Brain microvascular endothelial cell (primary cell): ENCODE measurements at places on chromosomes 12 and 14.

GRCh38 chr12:51666696-51667095, 75.7 kb downstream of the SCN8A start:
- DNase-seq: no peak

DNA sequence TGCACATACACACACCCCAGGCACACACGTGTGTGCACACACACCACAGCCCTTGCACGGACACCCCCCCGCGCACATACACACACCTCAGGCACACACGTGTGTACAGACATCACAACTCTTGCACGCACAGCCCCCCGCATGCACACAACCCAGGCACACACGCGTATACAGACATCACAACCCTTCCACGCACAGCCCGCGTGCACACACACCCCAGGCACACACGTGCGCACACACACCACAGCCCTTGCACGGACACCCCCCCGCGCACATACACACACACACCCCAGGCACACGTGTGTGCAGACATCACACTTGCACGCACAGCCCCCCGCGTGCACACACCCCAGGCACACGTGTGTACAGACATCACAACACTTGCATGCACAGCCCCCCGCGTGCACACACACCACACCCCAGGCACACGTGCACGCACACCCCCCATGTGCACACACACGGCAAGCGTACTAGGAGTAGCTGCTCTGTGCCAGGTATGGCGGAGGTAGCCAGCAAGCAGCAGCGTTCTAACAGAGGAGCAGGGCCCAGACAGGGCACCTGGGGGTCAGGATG, 18.2 kb upstream of the ANKLE2 start:
- no peak for DNase-seq

DNA sequence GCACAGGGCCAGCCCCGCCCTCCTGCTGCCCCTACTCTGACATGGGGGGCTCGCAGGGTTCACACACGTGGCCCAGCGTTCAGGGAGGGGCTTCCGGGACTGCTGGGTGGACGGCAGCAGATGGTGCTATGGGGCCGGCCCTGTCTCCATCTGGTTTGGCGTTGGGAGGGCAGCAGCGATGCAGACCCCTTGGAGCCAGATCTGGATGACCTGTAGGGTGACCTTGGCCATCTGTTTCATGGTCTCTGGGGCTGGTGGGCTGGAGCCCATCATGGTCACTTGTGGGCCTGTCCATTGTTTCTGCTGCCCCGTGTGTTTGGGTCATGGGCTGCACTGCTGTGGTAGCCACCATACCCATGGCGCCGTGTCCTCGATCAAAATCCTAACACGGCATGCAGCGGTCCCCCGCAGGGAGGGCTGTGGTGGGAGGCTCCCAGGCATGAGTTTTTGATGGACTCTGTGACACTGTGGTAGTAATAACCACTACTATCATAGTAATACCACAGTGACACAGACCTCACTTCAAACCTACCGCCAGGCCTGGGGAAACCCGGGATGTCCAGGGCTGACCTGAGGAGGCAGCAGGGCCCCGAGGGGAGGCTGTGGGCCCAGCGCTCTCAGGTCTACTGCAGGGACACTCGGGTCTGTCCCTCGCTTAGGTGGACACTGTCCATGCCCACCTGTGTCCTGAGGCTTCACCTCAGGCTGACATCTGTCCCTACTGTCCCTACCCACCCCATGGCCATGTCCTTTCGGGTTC, 359.4 kb downstream of the TMEM121 start:
- DNase-seq: no peak

DNA sequence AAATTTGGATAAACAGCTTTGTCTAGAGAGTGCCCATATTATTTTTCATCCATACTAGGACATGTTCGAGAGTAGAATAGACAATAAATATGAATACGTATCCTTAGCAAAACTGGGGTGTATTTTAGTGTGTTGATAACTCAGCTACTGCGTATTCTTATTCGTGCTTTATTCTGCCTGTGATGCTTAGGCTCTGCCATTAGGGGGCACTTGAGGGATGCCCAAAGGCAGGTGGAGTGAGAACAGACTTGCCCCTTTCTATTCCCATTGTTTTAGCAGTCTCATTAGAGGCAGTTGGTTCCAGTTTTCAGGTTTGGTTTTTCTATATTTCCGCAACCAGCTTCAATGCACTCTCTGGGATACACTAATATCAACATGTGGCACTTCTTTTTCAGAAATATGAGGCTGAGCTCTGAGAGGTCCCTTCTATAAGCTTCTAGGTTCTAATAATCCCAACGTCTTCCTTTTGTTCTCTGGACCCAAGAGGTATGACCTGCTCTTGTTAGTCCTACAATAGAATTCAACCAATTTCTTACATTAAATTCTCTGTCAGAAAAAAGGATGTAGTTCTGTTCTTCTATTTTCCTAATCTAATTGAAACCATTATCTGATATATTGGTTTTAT, 985.7 kb upstream of the FBXO33 start:
- DNase-seq: no peak

DNA sequence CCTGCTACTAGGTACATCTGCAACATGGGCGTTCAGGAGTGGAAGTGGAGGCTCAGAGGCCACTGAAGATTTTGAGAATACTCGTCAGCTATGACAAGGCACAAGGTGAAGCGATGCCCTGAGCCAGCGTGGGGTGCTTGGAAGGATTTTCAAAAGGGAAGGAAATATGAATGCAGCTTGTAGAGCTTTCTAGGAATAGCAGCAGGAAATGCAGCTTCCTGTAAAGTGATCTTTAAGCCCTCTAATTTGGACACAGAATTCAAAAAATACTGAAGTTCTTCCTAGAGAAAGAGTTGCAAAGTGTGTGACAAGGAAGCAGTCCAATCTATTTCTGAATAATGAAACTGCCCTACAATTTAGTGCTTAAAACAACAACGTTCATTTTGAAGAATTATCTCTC, 13.2 kb upstream of the C1S start:
- DNase-seq: no peak

DNA sequence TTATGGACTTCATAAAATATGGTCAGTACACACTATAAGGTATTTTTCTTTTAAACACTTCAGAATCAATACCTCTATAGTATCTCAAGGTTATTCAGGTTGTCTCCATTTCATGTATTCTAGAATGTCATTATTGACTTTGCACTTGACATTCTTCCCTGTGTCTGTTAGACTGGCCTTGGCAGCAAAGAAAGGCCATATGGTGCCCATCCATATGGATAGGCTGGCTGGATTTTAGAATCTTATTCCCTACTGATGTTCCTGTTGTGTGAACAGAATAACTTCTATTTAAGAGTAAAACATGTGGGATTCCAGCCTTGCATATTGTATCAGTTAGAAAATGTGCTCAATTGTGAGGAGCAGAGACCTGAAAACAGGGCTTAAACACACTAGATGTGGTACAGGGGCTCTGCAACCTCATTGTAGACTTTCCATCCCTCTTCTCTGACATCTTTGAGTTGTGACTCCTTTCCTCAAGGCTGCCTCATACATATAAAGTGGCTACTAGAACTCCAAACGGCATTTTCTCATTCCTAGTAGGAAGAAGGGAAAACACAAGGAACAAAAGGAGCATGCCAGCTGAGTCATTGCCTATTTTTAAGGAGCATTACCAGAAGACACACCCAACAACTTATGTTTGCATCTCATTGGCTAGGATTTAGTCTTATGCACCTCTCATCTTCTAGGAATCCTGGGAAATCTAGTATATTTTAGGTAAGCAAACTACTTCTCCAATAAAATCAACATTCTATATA, 221.2 kb upstream of the TMPO start:
- no peak for DNase-seq

- no peak for DNase-seq
These were observed 209.4 kb upstream of the CRY1 start for GRCh38 chr12:107302649-107303341.

DNA sequence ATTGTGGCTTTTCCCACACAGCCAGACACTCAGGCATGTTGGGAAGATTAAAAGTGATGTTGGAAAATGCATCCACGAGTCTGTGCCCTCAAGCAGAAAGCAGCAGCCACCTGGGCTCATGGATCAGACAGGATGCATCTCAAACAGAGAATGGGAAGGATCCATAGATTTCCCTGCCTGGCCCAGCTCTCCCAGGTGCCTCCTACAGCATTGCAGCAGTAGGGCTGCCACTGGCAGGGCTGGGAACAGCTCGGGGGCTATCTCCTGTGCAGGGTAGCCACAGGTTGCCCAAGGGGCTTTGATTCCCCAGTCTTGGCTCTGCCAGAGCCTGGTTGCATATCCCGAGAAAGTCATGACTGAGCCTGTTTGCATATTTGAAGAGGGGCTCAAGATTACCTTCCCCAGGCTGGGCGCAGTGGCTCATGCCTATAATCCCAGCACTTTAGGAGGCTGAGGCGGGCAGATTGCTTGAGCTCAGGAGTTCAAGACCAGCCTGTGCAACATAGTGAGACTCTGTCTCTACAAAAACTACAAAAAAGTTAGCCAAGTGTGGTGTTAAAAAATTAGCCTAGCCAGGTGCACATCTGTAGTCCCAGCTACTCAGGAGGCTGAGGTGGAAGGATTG, 19.5 kb downstream of the C14orf132 start:
- no peak for DNase-seq

GRCh38 chr14:26088275-26088674, 509.6 kb downstream of the NOVA1 start:
- no peak for DNase-seq

GRCh38 chr14:52950410-52950897, 396 bp downstream of the FERMT2 start:
- peak; percentile 29 for DNase-seq

DNA sequence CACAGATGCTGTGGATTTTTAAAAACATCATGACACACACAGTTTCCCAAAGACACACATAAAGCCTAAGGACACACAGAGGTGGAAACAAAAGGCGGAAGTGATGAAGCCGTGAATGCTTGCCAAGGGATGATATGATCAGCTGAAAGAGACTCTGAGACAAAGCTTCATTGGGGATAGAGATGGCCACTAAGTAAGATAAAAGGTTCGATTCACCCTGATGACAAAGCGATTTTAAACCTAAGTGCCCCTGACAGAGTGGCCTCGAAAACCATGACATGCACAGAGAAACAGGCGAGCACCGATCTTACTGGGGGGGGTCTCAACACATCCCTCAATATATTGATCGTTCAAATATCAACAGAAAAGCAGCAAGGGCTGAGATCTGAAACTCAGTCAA, 20.3 kb upstream of the EIF5 start:
- DNase-seq: no peak

- no peak for DNase-seq
These were observed 26.9 kb downstream of the CRADD start for GRCh38 chr12:93704122-93704521.

- peak; percentile 23 for DNase-seq
These were observed 123.4 kb downstream of the SLC5A8 start for GRCh38 chr12:101086490-101087135.

- no peak for DNase-seq
These were observed 12.8 kb downstream of the VCPKMT start for GRCh38 chr14:50103558-50103957.

DNA sequence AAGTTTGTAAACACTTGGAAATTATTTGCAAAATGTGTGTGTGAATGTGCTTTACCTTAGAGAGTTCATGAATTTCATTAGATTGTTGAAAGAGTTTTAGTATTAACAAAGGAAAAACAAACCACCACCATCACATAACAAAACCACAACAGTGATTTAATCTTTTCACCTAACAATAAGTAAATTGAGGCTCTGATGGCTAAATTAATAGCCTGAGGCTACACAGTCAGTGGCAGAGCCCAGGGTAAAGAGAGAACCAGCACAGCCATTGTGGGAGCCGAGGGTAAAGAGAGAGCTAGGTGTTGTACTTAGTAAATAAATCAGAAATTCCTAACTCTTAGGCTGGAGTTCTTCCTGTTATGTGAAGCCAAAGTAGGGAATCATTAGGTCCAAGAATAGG, 51.2 kb upstream of the CAPRIN2 start:
- DNase-seq: no peak

DNA sequence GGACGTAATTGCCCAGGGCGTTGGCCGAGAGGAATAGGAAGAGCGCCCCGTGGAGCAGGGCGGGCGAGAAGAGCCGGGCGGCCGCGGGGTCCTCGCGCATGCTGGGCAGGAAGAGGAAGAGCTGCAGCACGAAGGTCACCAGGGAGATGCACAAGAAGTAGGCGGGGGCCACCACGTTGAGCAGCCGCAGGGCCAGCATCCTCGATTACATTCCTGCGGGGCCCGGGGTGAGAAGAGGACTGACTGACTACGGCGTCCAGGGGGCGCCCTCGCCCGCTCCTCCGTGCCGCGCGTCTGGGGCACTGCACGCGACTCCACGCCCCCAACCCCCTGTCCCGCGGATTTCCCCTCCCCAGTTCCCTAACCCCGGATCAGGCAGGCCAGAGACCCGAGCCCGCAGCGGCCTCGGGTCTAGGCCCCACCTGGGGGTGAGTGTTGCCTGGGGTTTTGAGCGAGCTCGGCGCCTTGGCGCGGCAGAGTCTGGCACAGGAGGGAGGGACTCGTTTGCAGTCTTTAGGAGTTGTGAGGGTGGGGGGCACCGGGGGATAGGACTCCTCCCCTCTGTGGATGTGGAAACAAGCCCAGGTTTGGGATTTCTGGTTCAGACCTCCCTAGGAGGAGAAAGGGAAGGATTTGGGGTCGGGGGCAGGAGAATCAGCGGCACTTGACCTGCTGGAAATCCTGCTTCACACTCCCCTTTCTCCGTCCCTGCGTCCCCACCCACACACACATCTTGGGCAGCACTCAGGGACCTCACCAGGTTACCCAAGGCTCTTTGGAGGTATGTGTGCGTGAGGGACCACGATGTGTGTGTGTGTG, 1.8 kb downstream of the ZDHHC22 start:
- no peak for DNase-seq

DNA sequence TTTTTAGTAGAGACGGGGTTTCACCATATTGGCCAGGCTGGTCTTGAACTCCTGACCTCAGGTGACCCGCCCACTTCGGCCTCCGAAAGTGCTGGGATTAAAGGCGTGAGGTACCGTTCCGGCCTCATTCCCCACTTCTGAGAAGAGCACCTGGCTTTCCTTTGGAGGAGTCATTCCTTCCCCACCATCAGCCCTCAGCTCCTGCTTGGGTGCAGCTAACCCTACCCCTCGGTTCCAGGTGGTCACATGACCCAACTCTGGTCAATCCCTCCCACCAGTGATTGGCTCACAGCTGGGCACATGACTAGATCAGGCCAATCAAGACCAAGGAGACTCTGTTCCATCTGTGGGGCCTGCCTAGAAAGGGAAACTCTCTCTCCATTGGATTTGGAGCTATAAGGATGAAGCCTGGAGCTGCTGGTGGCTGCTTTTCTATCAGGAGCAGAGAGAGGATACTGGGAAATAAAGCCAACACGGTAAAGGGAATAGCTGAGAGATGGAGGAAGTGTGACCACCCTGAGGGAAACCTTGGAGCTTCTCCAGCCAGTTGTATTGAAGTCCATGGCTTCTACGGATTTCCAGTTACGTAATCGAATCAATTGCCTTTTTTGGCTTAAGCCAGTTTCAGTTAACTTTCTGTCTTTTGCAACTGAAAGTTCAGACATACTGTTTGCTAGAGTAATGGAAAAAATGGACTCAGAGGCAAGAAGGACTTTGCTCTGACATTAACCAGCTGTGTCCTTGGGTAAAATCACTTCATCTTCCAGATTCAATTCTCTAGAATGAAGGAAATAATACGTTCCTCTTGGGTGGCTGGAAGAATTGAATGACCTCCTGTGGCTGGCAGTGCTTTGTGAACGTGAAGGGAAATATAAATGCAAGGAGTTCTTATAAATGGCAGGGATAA, 19.7 kb upstream of the IFT81 start:
- DNase-seq: no peak

GRCh38 chr12:78028426-78028825, 197.7 kb downstream of the NAV3 start:
- no peak for DNase-seq

- DNase-seq: no peak
These were observed 158.3 kb downstream of the ADGRD1 start for GRCh38 chr12:131112021-131112420.
